Activated CD4-positive, CD25-positive, alpha-beta regulatory T cell treated with anti-CD3 and anti-CD28 coated beads, Interleukin-2, amount 50 U/mL, for 16 hours (primary cell): ENCODE measurements at places on chromosomes 11 and 22.

DNA sequence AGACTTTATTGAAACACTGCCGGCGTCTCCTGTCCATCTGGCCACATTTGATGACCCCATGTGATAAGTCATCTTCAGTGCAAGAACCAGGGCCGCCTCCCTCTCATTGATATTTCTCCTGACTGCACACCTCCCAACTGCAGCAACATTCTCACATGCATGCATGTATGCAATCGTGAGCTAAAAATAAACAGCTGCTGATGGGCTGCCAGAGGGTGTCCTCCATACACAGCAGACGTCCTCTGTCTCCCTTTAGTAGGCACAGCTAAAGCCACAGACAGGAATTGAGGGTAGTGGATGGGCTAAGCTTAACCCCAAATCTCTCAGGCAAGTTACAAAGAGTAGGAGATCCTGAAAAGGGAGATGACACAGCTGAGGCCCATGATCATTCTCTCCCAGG lies 106.7 kb upstream of the HSD17B12 start:
- DNase-seq, result no peak

DNA sequence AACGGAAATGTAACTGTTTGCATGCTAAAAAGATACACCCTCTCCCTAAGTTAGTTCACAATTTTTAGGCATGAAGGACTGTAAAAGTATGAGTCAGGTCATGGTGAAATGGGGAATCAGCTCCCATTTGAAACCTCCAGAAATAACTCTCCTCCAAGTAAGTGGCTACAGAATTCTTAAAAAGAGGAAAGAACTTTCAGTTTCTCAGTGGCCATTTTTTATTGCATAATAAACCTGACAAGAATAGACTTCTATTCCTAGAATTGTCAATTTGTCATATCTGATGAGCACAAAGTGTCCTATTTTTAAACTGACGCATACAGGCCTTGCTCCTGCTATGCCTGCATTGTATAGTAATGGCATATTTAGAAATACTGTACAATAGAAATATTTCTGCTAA lies 612.2 kb downstream of the CNTN5 start:
- DNase-seq, result no peak

- no peak for DNase-seq
Observed at GRCh38 chr11:9821008-9821752, 157.3 kb downstream of the SWAP70 start.

DNA sequence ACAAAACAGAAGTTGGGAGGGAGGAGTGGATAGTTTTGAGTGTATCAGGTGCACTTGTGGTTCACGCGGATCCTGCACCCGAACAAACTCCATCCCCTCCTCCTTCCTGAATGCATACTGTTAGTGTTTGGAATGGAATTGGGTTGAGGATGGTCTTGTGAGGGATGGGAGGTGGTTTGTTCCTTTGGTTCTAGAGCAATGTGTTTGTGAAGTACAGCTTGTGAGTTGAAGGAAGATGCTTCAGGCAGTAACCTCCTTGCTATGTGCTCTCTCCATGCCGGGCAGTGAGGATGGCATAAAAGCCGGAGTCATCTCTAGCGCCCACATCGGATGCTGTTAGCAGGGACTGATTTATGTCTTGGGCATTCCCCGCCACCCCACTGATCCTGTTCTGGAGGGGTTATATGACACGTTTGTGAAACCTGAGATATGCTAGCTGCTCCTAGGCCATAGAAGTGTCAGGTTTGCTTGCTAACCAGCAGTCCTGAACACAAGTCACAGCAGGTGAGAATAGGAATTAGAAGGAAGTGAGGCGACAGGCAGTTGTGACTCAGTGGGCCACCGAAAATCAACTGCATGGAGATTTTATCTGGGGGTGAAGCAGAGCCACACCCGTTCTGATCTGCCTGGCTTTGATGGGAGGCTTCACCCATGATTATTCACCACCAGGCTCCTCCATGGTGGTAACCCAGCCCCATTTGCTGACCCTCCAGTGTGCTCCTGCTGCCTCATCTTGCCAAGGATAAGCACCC lies 2.2 kb downstream of the BCR start:
- peak; percentile 21 for DNase-seq

- DNase-seq, result no peak
Observed at GRCh38 chr11:117557361-117557760, 229.7 kb downstream of the CEP164 start.

GRCh38 chr11:116217006-116217405 lies 555.8 kb downstream of the BUD13 start:
- DNase-seq, result no peak
